ENCODE measurements at places on chromosomes 5 and 9. TPM values are rescaled to one million over a fixed set of nuclear protein-coding genes. Genes with fewer than 3 reads are reported as not detected.

Gene SMC5
- 15.1 TPM for total RNA-seq

Gene COL15A1
- 0.04 TPM for total RNA-seq

Gene FGF18
- total RNA-seq = not detected

Gene NUTM2G
- total RNA-seq = not detected

Gene SLC25A2
- total RNA-seq = 0.40 TPM

Gene FOXD4
- 0.80 TPM for total RNA-seq

Gene PCDHGB5
- total RNA-seq = 10.3 TPM

Gene FUT7
- total RNA-seq = not detected

Gene BHMT
- total RNA-seq = not detected

Gene SLCO6A1
- not detected for total RNA-seq

Gene IL13
- not detected for total RNA-seq

DNA sequence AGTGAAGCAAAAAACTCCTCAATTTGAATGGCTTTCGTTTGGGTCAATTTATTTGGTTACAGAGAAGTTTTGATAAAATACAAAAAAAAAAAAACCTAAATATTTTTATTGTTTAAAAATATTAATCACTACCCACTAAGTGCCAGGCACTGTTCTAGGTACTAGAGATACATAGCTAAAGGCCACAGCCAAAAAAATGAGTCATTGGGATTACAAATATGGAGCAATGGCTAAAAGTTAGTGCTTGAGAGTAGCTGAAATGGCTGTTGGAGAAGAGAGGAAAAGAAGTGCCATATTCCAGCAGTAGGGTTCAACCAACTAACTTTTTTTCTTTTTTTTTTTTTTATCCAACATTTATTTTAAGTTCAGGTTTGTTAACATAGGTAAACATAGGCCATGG lies 130.1 kb upstream of the PTGER4 start:
- H3K27ac ChIP-seq = no peak overlapping the region
- no peaks in the 10 kb centered on the region for H3K27me3 ChIP-seq
- DNase-seq = peak; percentile 51
- no peak overlapping the region for H3K4me3 ChIP-seq

DNA sequence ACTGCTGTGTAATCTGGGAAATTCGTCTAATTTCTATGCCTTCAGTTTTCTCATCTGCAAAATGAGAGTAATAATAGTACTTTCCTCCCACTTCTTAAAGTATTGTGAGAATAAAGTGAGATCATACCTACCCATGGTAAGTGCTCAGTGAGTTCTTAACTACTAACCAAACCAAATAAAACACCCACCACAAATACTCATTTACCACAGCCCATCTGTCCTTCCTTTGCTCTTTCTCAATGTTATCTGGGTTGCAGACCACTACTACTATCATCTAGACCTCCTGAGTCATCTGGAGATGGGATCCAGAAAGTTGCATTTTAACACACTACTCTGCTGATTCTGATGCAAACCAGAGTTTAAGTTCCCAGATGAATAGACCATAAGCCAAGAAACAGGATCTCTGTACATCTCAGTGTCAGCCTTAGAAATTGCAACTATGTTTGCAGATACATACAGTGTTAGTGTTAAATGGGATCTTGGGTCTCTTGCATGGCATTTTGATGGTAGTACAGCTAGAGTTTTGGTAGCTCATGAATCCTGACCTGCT lies 105.4 kb upstream of the ATP10B start:
- no peaks in the 10 kb centered on the region for H3K27me3 ChIP-seq
- DNase-seq = no peak
- no peak overlapping the region for H3K27ac ChIP-seq
- H3K4me3 ChIP-seq = no peak overlapping the region

DNA sequence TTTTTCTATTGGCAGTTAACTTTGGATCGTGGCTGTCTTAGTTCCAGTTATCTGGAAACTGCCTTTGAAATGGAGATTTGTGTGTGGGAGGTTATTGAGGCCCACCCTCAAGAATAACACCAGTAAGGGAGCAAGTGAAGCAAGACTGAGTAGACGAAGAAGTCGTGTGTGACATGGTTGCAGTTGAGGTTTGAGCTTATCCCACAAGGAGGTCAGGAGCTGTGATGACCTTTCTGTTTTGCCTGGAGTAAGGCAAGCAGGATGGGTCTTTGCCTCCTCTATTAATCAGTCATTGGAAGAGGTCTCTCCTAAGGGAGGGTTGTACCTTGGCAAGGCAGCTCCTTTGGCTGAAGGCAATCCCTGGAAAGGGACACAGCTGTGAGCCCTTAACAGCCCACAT lies 49.6 kb upstream of the CTXN3 start:
- H3K4me1 ChIP-seq = no peaks in the 10 kb centered on the region
- H3K4me3 ChIP-seq = no peak overlapping the region
- DNase-seq = no peak
- H3K27ac ChIP-seq = no peak overlapping the region
- no peaks in the 10 kb centered on the region for H3K36me3 ChIP-seq

GRCh38 chr5:82222597-82223574 lies 55.3 kb downstream of the RPS23 start:
- H3K36me3 ChIP-seq = no peaks in the 10 kb centered on the region
- no peak overlapping the region for H3K27ac ChIP-seq
- DNase-seq = no peak
- H3K27me3 ChIP-seq = no peaks in the 10 kb centered on the region
- H3K4me1 ChIP-seq = no peaks in the 10 kb centered on the region

GRCh38 chr5:176596689-176597416 lies 13.1 kb downstream of the GPRIN1 start:
- H3K4me1 ChIP-seq = no peaks in the 10 kb centered on the region
- no peaks in the 10 kb centered on the region for H3K36me3 ChIP-seq
- H3K4me3 ChIP-seq = no peak overlapping the region
- H3K27me3 ChIP-seq = no peaks in the 10 kb centered on the region
- no peak overlapping the region for H3K27ac ChIP-seq

- no peak overlapping the region for H3K4me3 ChIP-seq
- H3K27ac ChIP-seq = no peak overlapping the region
- no peaks in the 10 kb centered on the region for H3K36me3 ChIP-seq
- peaks cover 16% of the 10 kb centered on the region for H3K4me1 ChIP-seq
- H3K27me3 ChIP-seq = no peaks in the 10 kb centered on the region
- DNase-seq = no peak
Observed at GRCh38 chr5:39441838-39442237, 17.1 kb upstream of the DAB2 start.

GRCh38 chr5:50856401-50857119 lies 190.1 kb downstream of the PARP8 start:
- no peaks in the 10 kb centered on the region for H3K36me3 ChIP-seq
- no peak overlapping the region for H3K4me3 ChIP-seq
- no peaks in the 10 kb centered on the region for H3K27me3 ChIP-seq
- no peak overlapping the region for H3K27ac ChIP-seq

GRCh38 chr5:109987970-109988369 lies 298.2 kb downstream of the MAN2A1 start:
- H3K36me3 ChIP-seq = no peaks in the 10 kb centered on the region
- no peak overlapping the region for H3K4me3 ChIP-seq
- peaks cover 13% of the 10 kb centered on the region for H3K4me1 ChIP-seq
- peak; percentile 27 for DNase-seq
- H3K27me3 ChIP-seq = no peaks in the 10 kb centered on the region
- no peak overlapping the region for H3K27ac ChIP-seq

GRCh38 chr5:29208024-29208423 lies 1985.5 kb upstream of the CDH6 start:
- peak; percentile 26 for DNase-seq
- H3K36me3 ChIP-seq = no peaks in the 10 kb centered on the region
- H3K27ac ChIP-seq = no peak overlapping the region
- H3K4me1 ChIP-seq = no peaks in the 10 kb centered on the region

DNA sequence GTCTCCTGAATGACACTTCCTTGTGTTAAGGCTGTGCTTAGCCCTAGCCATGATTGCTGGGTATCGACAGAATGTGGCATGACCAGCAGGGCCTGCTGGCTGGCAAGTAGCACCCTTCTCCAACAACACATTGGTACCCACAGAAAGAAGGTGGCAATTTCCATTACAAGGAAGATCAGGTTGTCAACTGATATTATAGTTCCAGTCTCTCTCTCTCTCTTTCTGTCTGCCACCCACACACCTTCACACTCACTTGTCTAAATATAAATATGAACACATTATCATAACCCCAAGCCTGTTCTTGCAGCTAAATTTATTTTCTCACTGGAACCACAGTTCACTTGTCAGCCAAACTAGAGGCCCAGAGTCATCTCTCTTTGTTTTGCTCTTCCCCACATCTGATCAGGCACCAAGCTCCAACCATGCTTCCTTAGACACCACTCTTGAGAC lies 408.1 kb upstream of the PIK3R1 start:
- no peak overlapping the region for H3K4me3 ChIP-seq
- DNase-seq = no peak
- H3K36me3 ChIP-seq = no peaks in the 10 kb centered on the region
- no peaks in the 10 kb centered on the region for H3K27me3 ChIP-seq
- H3K27ac ChIP-seq = no peak overlapping the region

- no peaks in the 10 kb centered on the region for H3K36me3 ChIP-seq
- no peak for DNase-seq
- H3K27me3 ChIP-seq = no peaks in the 10 kb centered on the region
- no peak overlapping the region for H3K27ac ChIP-seq
- H3K4me3 ChIP-seq = no peak overlapping the region
Observed at GRCh38 chr5:113067635-113068344, 91.2 kb downstream of the DCP2 start.

DNA sequence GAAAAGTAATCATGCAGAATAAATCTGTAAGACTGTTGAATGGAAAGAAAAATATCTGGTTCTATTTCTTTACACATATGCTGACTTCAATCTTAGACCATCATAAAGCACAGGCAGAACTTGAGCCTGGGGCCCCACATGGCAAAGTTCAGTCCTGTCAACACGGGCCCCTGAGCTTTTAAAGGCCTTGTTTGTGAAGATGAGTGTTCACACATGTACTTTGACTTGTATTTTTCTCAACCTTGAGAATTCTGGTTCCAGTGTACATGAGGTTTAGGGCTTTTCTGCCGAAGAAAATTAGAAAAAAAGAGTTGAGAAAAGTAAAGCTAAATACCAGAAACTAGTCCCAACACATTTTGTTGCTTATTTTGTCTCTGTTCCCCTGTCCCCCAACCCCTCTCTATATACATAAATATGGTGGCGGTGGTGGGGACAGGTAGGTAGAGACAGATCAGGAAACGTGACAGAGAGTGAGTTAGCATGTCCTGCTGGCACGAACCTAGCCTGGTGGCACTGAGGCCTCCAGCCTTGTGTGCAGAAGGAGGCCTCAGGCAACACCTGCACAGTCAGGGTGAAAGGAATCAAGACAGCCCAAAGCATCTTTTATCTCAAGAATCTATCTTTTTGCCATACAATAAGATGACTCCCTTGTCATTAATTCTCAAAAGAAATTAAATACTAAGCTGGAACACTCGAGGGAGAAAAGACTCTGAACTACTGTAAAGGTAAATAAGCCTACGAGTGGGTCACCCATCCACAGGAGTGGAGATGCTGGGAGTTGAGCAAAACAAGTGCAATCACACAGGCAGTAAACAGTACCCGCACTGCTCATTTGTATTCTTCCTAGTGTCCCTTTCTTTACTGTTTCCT lies 22.9 kb downstream of the LIFR start:
- no peak for DNase-seq
- H3K27me3 ChIP-seq = no peaks in the 10 kb centered on the region
- H3K4me3 ChIP-seq = no peak overlapping the region
- no peaks in the 10 kb centered on the region for H3K4me1 ChIP-seq

DNA sequence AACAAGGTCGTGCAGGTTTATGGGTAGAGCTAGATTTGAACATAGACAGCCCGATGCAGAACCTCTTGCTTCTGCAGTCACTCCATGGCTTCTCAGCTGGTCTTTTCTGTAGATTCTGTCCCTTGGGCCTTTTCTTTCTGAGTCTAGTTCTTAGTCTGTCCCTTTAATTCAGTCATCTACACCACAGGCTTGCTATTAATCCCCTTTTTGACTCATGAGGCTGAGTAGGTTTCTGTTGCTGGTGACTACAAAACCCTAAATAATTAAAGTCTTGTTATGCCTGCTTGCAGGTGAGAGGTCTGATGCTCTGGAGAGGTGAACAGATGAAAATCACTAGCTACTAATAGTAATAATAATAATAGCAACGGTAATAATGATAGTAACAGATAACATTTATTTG lies 19.3 kb upstream of the STRBP start:
- no peak overlapping the region for H3K4me3 ChIP-seq
- no peak for DNase-seq
- H3K27me3 ChIP-seq = no peaks in the 10 kb centered on the region

GRCh38 chr9:31637265-31637664 lies 747.2 kb upstream of the ACO1 start:
- H3K4me1 ChIP-seq = no peaks in the 10 kb centered on the region
- H3K27ac ChIP-seq = no peak overlapping the region
- no peak for DNase-seq
- no peaks in the 10 kb centered on the region for H3K36me3 ChIP-seq
- no peak overlapping the region for H3K4me3 ChIP-seq
- peaks cover 9% of the 10 kb centered on the region for H3K27me3 ChIP-seq

DNA sequence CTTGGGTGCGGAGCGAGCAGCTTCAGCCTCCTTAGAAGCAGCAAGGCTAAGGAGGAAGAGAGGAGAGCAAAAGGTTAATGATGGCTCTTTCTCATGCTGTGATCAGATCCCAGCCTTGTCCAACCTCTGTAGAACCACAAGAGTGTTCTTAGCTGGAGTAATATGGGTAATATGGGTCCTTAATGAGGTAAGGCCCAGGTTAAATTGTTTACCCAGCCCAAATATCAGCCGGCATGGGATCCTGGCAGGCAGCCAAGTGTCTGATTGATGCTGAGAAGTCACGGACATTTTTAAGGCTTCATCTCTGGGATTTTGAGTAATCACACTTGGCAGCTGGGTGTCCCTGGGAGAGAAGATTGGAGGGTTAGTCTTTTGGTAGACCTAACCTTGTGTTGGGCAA lies 32.3 kb downstream of the GLRA1 start:
- DNase-seq = peak; percentile 15
- H3K27me3 ChIP-seq = no peaks in the 10 kb centered on the region
- no peaks in the 10 kb centered on the region for H3K36me3 ChIP-seq

DNA sequence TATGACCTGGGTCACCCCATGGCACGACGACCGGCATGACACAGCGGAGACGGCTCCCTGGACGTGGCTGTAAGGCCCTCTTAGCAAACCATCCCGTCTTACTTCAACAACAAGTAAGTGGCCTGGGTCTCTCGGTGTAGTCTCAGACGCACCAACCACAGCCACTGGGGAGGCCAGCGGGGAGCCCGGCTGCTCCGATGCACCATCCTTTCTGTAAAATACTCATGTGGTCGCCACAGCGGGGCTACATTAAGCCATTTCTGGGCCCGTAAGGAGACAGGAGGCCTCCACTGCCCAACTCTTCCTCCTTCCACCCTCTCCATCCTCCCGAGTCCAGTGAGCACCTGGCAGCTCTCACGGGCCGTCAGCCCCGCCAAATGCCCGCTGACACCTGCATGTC lies 4.7 kb downstream of the QSOX2 start:
- H3K36me3 ChIP-seq = no peaks in the 10 kb centered on the region
- no peak for DNase-seq
- peaks cover 16% of the 10 kb centered on the region for H3K4me1 ChIP-seq
- H3K27me3 ChIP-seq = no peaks in the 10 kb centered on the region

DNA sequence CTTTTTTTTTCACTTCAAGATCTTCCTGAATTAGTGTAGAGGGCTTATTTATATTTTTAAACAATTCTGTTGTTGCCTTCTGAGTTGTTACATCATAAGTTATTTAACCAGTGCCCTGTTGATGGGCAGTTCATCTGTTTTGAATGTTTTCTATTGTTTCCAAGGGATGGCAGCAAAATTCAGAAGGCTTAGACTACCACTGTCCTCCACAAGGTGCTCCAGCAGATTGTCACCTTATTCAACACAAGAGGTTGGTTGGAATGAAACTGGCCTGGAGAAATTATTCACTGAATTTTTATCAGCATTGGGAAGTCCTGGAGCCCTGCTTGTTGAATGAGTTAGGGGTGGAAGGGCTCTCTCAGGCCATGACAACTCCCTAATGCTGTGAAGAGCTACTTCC lies 1.3 kb upstream of the KLHL9 start:
- H3K27me3 ChIP-seq = no peaks in the 10 kb centered on the region
- peak; percentile 14 for DNase-seq
- 0 out of 2 replicates have a peak, but pooled peaks cover 3% of the 10 kb centered on the region for H3K36me3 ChIP-seq
